ENCODE measurements at places on chromosomes 1 and 21. TPM values are rescaled to one million over a fixed set of nuclear protein-coding genes. Genes with fewer than 3 reads are reported as not detected.

- no peak for DNase-seq
Measured at GRCh38 chr1:66778266-66778665, 22.8 kb downstream of the INSL5 start.

GRCh38 chr1:231951374-231951773, 324.8 kb downstream of the DISC1 start:
- DNase-seq = peak; percentile 6

GRCh38 chr1:11314959-11315358, 42.0 kb downstream of the UBIAD1 start:
- DNase-seq = no peak

Gene MFAP2
- total RNA-seq = 49.2 TPM

DNA sequence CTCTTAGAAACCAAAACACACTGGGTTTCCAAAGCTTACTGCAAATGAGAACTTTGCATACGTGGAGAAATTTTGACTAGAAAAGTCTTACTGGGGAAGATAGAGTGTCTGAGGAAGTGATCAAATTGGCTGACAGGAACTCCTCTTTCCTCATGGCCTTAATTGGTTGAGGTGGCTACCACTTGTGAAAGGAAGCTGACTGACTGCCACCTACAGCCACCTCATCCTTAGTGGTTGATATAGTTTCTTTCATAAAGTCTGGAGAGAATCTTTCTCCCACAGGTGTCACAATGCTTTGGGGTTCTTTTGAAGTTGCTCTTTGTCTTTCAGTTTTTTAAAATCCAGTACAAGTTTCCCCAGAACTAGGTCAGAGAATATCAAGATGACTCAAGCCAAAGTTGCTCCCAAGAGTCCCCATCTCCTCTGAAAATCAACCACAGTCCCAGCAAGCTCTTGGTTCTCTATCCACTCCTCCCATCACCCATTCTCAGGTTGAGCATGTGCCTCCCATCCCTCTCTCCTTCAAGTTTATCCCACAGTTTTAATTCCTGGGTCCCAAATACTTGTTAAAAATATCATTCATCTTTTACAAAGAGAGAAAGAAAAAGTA, 43.3 kb downstream of the GPR88 start:
- DNase-seq = no peak

Gene LYPLA2
- total RNA-seq = 65.1 TPM
